ENCODE measurements at places on chromosomes 2 and 18. TPM values are rescaled to one million over a fixed set of nuclear protein-coding genes. Genes with fewer than 3 reads are reported as not detected.

DNA sequence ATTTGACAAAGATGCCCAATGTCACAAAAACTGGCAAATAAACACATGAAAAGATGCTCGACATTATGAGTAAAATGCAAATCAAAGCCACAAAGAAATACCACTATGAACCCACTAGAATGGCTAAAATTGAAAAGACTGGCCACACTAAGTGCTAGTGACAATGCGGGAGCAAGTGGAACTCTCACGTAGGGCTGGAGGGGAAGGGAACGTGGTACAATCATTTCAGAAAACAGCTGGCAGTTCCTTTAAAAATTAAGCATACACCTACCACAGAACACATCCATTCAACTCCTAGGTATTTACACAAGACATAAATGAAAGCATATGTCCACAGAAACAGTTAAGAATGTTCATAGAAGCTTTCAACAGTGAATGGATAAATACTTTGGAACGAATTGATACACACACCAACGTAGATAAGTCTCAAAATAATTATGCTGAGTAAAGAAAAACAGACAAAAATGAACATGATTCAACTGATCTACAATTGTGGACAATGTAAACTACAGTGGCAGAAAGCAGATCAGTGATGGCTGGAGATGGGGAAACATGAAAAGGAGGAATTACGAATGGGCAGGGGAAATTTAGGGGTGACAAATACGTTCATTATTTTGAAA is 71.7 kb downstream of the MYOM1 start:
- no peak for DNase-seq

DNA sequence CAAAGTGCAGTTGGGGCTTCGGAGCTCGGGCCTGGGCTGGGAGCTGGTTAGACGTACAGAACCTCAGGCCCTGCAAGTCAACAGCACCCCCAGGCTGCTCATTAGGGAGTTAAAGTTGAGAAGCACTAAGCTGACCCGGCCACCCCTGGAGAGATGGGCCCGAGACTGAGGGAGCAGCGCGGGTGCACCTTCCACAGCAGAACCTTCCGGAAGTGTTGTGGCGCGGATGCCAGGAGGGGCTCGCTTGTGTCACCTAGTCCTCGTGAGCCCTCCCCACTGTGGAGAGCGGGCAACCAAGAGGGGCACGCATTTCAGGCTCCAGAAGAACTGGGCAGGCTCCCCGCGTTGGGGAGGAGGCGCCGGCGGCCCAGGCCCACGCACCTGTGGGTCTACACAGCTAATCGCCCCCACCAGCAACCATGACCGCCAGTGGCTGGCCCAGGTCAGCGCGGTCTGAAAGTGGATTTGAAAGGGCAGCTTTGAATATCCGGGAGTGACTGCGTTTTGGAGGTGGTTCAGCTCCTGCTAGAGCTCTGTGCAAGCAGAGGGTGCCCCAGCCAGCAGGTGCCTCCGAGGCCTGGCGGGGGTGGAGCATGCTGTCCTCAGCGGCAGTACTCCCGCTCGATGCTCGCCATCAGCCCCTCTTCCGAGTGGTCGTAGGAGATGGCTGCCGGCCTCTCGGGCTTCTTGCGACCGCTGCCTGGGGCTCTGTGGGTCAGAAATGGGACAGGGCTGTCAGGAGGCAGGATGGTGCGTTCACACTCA is 15.1 kb downstream of the KLF11 start:
- DNase-seq = no peak

Gene PTH2R
- 0.10 TPM for polyA plus RNA-seq

DNA sequence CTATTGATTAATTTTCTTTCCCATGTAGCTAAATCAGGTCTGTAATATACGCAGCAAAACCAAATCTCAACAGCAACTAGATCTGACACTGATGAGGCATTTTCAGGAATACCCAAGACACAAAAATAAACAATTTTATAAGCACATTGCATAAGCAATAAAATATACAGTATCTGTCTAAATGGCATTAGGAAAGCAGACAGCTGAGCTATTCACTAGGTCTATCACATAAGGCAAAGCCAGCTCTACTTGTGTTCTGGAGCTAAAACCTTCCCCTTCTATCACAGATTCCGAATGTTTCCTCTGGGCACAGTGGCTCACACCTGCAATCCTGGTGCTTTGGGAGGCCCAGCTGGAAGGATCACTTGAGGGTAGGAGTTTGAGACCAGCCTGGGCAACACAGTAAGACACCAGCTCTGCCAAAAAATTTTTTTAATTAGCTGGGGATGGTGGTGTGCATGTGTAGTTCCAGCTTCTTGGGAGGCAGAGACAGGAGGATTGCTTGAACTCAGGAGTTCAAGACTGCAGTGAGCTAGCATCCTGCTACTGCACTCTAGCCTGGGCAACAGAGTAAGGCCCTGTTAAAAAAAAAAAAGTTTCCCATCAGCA is 21.1 kb downstream of the PTPN2 start:
- DNase-seq = no peak

GRCh38 chr2:173990245-173990644 is 25.1 kb upstream of the SP3 start:
- DNase-seq = no peak

DNA sequence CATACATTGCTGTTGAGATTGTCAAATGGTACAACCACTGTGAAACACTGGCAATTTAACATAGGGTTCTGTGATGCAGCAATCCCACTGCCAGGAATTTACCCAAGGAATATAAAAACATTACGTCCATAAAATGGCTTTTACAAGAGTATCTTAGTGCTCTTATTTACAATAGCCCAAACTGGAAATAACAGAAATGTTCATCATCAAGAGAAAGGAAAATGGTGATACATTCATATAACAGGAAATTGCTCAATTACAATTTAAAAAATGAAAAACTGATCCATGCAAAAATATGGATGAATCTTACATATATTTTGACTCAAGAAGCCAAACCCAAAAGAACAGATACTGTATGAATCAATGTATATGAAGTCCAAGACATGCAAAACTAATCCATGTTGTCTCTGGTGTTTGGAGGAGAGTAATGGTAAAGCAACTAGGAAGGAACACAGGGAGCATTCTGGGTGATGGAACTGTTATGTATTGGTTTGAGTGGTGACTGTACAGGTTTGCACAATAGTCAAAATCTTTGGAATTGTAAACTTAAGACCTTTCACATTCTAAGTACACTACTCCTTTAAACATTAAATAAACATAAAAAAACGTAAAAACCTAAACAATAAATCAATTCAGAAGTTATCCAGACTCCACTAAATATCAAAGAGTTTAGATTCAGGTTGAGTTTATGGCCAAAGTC is 104.8 kb upstream of the WDR75 start:
- no peak for DNase-seq

- peak; percentile 22 for DNase-seq
These were observed 17.5 kb downstream of the YWHAQ start for GRCh38 chr2:9613291-9613690.

DNA sequence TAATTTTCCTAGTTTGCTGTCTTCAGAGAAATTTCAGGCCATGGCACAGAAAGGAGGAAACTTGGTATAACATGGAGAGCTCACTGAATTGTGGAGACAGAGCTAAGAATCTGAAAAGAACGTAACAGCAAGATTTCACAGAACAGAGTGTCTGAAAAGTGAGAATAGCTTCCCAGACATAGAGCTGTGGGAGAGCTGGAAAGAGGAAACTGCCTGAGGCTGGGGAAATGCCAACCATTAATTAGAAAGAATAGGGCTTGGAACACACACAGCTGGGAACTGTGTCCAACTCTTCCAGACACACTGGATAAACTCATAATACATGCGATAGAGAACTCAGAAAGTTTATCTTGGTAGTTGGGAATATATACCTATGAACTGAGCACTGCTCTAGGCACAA is 51.6 kb upstream of the KYNU start:
- DNase-seq = no peak

DNA sequence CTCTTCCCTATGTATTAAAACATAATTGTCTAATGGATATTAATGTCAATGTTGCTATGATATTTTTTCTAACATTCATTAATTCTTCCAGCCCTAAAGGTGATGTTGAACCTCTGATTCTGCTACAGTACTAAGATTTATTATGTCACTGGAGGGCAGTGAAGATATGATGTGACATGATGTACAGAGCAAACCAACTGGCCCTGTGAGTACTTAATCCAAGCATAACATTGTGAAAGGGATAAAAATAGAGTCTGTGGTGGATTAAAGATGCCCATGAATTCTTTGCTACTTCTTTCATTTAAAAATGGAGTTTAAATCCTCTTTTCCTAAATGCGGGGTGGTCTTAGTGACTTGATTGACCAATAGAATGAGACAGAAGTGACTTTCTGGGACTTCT is 51.8 kb downstream of the IL1R2 start:
- no peak for DNase-seq

DNA sequence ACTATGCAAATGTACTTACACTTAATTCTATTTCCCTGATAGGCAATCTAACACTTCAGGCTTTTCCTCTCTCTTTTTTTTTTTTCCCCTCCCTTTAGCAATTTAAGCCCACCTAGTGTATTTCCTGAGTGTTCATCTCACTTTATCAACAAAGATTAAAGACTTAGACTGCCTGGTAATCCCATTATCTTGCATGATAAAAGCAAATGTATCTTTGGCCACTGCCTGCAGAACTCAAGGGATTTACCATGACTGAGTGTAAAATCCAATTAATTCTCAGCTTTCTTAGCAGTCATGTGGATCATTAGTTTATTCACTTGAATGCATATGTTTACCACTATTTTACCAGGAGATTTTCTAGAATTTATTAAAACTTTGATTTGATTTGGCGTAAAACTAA is 1102.2 kb upstream of the GYPC start:
- DNase-seq = no peak

DNA sequence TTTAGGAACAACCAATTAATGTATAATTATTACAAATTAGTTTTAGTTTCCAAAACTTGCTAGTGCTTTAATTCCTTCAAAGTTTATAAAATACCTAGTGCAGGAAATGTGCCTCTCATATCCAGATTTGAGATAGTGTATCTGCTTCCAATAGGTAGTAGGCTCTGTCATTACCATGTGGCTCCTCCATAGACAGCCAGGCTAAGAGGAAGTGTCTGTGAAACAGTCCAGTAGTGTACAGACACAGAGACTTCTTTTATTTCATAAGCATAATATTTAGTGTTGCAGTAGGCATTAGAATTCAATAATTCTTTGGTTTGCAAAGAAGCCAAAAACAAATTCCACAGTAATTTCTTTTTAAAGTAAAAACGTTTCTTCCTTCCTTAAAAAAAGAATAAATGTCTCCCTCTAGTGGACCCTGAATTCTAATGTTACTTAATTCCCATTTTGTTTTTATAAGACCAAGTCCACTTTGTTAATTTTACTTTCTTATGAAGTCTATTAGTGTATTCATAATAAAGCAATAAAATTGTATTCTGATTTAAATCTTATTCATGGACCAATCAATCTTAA is 101.2 kb downstream of the NEB start:
- DNase-seq = no peak

DNA sequence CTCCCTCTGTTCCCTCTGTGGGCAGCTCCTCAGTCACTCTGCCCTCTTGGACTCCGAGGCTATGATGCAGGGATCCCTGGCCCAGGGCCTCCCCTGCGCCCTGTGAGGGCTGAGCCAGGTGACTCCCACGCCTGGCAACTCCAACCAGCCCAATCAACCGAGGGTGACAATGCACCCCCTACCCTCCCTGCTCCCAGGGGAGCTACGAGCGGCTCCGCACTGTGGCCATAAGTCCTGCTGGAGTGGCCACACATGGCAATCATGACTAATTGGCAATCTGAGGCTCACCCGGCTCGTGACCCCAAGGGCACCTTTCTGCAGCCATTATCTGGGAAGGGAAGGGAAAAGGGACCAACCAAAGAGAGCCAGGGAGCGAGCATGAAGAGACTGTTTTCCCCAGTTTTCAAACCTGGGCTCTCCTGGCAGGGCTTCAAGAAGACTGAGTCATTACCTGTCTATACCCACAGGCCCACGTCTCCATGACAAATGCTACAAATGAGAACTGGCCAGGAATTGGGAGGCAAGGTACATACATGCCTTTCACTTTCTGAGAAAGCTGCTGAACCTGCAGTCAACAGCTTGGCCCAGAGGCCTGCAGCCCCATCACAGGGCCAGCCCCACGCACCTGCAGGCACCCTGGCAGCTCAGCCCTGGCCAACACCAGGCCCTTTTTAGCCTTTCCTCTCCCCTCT is 45.1 kb downstream of the RPL31 start:
- DNase-seq = no peak

GRCh38 chr2:9895669-9896590 is 52.7 kb downstream of the TAF1B start:
- DNase-seq = no peak
